ENCODE measurements at places on chromosomes 2 and 18.

GRCh38 chr2:153004627-153005026 lies 286.2 kb downstream of the ARL6IP6 start:
- DNase-seq = no peak

DNA sequence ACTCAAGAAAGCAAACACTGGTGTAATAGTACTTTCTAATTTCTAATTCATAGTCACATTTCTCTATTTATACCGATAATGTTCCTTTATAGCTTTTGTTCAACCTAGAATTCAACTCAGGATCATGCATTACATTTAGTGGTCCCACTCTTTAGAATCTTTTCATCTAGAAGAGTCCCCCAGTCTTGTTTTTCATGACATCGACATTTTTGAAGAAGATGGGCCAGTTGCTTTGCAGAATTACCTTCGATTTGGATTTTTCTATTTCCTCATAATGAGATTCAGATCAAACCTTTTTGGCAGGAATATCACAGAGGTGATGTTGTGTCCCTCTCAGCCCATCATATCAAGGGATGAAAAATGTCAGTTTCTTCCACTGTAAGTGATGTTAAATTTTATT lies 35.3 kb downstream of the KIAA2012 start:
- no peak for DNase-seq

DNA sequence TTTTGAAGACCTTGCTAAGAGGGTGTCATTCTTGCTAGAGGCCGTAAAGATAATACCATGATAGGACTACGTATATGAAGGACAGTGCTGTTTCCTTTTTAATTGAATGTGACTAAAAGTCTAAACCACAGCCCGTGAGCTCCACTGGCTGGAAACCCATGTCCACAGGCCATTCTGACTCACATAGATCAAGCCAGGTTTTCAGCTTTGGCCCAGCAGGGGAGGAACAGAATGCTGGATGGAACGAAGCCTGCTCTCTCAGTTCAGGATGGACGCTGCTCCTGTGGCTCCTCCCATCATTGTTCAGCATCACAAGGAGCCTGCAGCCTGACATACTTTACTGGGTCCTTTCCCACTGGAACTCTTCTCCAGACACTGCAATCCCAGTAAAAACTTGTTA lies 47.6 kb downstream of the ALPK2 start:
- no peak for DNase-seq

GRCh38 chr2:20334605-20335203 lies 15.9 kb downstream of the PUM2 start:
- DNase-seq = no peak

GRCh38 chr2:30270166-30270565 lies 38.8 kb downstream of the LBH start:
- no peak for DNase-seq

DNA sequence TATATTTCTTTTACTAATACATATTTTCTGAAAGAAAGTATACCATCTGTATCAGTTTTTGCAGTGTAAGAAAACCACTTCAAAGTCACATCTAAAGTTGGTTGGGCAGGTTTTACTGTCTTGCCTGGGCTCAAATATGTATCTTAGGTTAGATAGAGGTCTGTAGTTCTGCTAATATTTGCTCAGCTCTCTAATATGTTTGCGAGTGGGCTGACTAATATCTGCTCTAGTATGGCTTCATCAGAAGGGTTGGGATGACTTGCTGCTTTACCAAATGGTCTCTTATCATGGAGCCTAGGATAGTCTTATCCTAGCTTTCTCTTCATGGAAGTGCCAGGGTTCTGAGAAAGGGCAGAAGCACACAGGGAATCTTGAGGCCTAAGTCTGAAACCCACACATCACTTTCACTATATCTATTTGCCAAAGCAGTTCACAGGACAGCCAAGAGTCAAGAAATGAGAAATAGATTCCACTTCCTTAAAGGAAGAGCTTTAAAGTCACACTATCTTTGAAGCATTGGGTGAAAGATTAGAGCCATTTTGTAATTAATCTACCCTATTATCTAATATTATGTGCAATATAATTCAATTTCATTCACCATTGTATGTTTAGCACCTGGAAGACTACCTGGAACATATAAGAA lies 610.0 kb downstream of the KCNJ3 start:
- no peak for DNase-seq

DNA sequence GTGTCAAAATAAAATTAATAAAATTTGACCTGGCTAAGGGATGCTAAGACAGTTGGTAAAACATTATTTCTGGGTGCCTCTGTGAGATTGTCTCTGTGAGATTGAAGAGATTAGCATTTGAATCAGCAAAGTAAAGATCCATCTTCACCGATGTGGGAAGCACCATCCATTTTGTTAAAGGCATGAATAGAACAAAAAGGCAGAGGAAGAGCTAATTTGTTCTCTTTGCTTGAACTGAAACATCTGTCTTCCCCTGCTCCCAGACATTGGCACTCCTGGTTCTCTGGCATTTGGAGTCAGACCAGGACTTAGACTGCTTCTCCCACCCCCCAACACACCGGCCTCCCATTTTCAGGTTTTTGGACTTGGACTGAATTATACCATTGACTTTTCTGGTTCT lies 603.8 kb upstream of the LINC00305 start:
- no peak for DNase-seq

GRCh38 chr2:110790907-110791306 lies 58.5 kb downstream of the ACOXL start:
- no peak for DNase-seq

- no peak for DNase-seq
Observed at GRCh38 chr2:37365669-37366068, 21.2 kb downstream of the QPCT start.

DNA sequence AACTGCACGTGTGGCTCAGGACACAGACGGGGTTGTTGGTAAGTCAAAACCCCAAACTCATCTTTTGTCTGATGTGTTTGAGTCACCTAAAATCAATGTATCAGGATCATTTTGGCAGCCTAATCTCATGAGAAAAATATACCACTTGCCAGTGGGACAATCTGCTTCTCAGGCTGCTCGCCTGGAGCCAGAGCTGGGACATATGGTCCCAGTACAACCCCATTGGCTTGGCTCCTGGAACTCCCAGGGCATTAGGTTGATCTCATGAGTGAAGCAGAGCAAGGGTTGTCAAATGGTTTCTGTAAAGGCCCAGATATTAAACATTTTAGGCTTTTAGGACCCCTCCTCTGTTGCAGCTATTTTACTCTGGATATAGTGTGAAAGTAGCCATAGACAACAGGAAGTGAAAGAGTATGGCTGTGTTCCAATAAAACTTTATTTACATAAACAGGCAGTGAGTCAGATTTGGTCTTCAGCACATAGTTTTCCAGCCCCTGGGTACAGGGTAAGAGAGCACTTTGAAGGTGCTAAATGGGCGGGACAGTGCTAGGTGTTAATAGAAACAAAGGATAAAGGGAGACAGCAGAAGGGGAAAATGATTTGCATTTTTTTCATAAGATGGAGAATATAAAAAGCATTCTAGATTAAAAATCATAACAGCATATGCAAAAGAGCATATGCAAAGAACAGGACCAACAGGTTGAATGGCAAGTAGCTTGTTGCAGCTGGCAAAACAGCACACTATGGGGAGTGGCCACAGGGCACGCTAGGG lies 290.8 kb downstream of the KCNS3 start:
- peak; percentile 17 for DNase-seq

GRCh38 chr2:69065735-69066336 lies 52.9 kb downstream of the ANTXR1 start:
- DNase-seq = peak; percentile 63

DNA sequence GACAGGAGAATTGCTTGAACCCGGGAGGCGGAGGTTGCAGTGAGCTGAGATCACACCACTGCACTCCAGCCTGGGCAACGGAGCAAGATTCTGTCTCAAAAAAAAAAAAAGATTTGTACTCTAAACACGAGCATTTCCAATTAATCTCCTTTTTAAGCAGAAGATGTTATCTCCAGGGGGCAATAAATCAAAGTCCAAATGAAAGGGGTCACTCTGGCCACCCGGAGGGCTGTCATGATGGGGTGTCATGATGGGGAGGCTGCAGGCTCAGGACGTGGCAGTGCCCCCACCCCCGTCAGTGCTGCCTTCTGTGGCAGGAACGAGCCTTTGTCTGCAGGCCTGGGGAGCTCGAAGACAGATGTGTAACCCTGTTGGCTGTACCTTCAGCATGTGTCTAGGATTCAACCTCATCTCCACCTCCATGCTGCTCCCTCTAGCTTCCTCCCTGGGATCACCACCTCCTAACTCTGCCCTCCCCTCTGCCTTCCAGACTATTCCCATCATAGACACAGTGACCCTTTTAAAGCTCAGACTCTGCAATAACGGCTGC lies 76.9 kb upstream of the YWHAQ start:
- no peak for DNase-seq

- DNase-seq = no peak
Observed at GRCh38 chr2:101961338-101962191, 30.2 kb upstream of the IL1R2 start.

DNA sequence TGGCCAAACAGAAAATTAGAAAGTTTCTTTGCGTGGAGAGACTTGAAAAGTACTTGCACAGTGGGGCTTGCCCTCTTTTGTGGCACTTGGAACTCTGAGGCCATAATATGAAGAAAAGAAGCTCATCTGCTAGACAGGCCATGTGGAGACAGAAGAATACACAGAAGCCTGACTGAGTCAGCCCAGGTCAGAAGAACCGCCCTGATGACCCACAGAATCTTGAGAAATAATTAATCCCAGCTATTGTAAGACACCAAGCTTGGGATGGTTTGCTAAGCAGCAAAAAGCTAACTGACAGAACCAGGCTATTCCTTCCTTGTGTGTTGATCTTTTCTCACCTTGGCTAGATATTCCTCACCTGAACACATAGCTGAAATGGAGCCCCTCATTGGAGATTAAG lies 33.7 kb downstream of the G6PC2 start:
- no peak for DNase-seq

- no peak for DNase-seq
Observed at GRCh38 chr18:45553723-45554388, 61.4 kb upstream of the SLC14A2 start.

- DNase-seq = no peak
Observed at GRCh38 chr2:75464348-75464946, 96.3 kb downstream of the EVA1A start.

Data from NCI-H2171 treated with DMSO at 0.1 percent for 48 hours (cell line).